ENCODE measurements at places on chromosomes 7 and 10. TPM values are rescaled to one million over a fixed set of nuclear protein-coding genes. Genes with fewer than 3 reads are reported as not detected.

AKR1C4 gene
- not detected for total RNA-seq

PRKAG2 gene
- total RNA-seq = 20.6 TPM

ZNF138 gene
- 8.3 TPM for total RNA-seq

AKR1C8 gene
- not detected for total RNA-seq

AP5Z1 gene
- 73.1 TPM for total RNA-seq

CUZD1 gene
- 0.59 TPM for total RNA-seq

INMT gene
- total RNA-seq = 1.5 TPM

POT1 gene
- 30.1 TPM for total RNA-seq

SAMD9L gene
- total RNA-seq = 17.7 TPM

OR2A14 gene
- not detected for total RNA-seq

CPN1 gene
- total RNA-seq = not detected

TUBB8 gene
- not detected for total RNA-seq

AS3MT gene
- total RNA-seq = 6.2 TPM

C10orf53 gene
- not detected for total RNA-seq

FZD8 gene
- total RNA-seq = 15.2 TPM

CLDN4 gene
- total RNA-seq = 0.59 TPM

BLNK gene
- 0.36 TPM for total RNA-seq

ITPRID1 gene
- total RNA-seq = not detected

IFIT1 gene
- total RNA-seq = 19.7 TPM

ACSL5 gene
- total RNA-seq = 8.0 TPM

PODXL gene
- 1.4 TPM for total RNA-seq

MRLN gene
- total RNA-seq = not detected

CEP55 gene
- total RNA-seq = 4.7 TPM

HIPK2 gene
- 13.3 TPM for total RNA-seq

NME8 gene
- not detected for total RNA-seq

IL2RA gene
- total RNA-seq = not detected

ASAH2 gene
- 0.36 TPM for total RNA-seq

EPHB4 gene
- 47.0 TPM for total RNA-seq

PWWP2B gene
- total RNA-seq = 18.5 TPM

CPA4 gene
- 28.2 TPM for total RNA-seq

CCL24 gene
- not detected for total RNA-seq

SLC29A4 gene
- 1.1 TPM for total RNA-seq

TMEM26 gene
- 6.5 TPM for total RNA-seq

TCAF2 gene
- total RNA-seq = 1.8 TPM

SDK1 gene
- total RNA-seq = under 0.01 TPM

LIPM gene
- total RNA-seq = not detected

TSPAN13 gene
- 1.8 TPM for total RNA-seq

CDH23 gene
- total RNA-seq = under 0.01 TPM

TMEM213 gene
- not detected for total RNA-seq

SLC16A12 gene
- total RNA-seq = under 0.01 TPM

ITIH2 gene
- total RNA-seq = not detected

SPDYE6 gene
- total RNA-seq = not detected
